Activated CD4-positive, alpha-beta memory T cell treated with anti-CD3 and anti-CD28 coated beads for 36 hours (primary cell): ENCODE measurements at places on chromosomes 13 and 19. TPM values are rescaled to one million over a fixed set of nuclear protein-coding genes. Genes with fewer than 3 reads are reported as not detected.

- no peaks in the 10 kb centered on the region for H3K36me3 ChIP-seq
- no peak for DNase-seq
- H3K4me3 ChIP-seq, result no peak overlapping the region
Observed at GRCh38 chr19:15284091-15284490, 48.2 kb downstream of the BRD4 start.

- H3K27me3 ChIP-seq, result no peaks in the 10 kb centered on the region
- no peaks in the 10 kb centered on the region for H3K36me3 ChIP-seq
- H3K4me1 ChIP-seq, result no peaks in the 10 kb centered on the region
- H3K4me3 ChIP-seq, result no peak overlapping the region
- DNase-seq, result no peak
Observed at GRCh38 chr19:16175954-16176353, 2.6 kb upstream of the CIB3 start.

DNA sequence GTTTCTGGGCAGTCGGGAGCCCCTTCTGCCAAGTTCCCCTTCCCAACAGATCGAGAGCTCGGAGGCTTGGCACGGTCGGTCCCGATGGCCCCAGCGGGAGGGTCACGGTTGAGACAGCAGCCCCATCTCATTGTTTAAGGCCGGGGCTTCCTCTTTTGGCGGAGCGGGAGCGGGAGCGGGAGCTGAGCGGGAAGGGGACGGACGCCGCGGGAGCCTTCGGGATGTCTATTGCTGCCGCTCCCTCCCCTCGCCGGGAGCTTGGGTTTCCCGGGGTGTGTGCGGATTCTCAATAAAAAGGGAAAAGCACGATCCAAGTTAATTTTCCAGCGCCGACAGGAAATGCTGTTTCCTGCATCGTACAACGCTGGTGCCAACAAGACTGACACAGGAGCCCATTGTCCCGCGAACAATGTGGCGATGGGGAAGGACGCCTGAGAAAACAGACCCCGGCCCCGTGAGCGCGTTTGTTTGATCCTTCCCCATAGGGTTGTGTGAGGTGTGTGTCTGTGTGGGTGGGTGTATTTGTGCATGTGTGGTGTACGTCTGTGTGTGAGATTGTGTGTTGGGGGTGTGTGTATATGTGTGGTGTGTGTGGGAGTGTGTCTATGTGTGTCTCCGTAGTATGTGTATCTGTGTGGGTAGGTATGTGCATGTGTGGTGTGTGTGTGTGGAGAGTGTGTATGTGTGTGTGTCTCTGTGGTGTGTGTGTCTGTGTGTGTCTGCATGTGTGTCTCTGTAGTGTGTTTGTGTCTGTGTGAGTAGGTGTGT lies 36.3 kb upstream of the FLT1 start:
- no peak for DNase-seq
- no peak overlapping the region for H3K27ac ChIP-seq
- H3K27me3 ChIP-seq, result peaks cover 39% of the 10 kb centered on the region
- peaks cover 3% of the 10 kb centered on the region for H3K4me1 ChIP-seq
- H3K36me3 ChIP-seq, result no peaks in the 10 kb centered on the region

GRCh38 chr13:60288569-60288968 lies 108.5 kb upstream of the TDRD3 start:
- no peak for DNase-seq
- H3K27ac ChIP-seq, result no peak overlapping the region
- H3K4me1 ChIP-seq, result no peaks in the 10 kb centered on the region
- no peaks in the 10 kb centered on the region for H3K27me3 ChIP-seq
- no peaks in the 10 kb centered on the region for H3K36me3 ChIP-seq

GRCh38 chr13:36965767-36966166 lies 33.4 kb downstream of the ALG5 start:
- no peak overlapping the region for H3K4me3 ChIP-seq
- no peak overlapping the region for H3K27ac ChIP-seq
- H3K4me1 ChIP-seq, result peaks cover 5% of the 10 kb centered on the region
- H3K27me3 ChIP-seq, result no peaks in the 10 kb centered on the region
- peaks cover 38% of the 10 kb centered on the region for H3K36me3 ChIP-seq

- no peaks in the 10 kb centered on the region for H3K27me3 ChIP-seq
- H3K4me3 ChIP-seq, result peak overlapping the region; percentile 94
- H3K27ac ChIP-seq, result peak overlapping the region; percentile 96
- H3K4me1 ChIP-seq, result peaks cover 34% of the 10 kb centered on the region
- H3K36me3 ChIP-seq, result peaks cover 19% of the 10 kb centered on the region
Observed at GRCh38 chr19:19319732-19320360, 463 bp downstream of the SUGP1 start.

DNA sequence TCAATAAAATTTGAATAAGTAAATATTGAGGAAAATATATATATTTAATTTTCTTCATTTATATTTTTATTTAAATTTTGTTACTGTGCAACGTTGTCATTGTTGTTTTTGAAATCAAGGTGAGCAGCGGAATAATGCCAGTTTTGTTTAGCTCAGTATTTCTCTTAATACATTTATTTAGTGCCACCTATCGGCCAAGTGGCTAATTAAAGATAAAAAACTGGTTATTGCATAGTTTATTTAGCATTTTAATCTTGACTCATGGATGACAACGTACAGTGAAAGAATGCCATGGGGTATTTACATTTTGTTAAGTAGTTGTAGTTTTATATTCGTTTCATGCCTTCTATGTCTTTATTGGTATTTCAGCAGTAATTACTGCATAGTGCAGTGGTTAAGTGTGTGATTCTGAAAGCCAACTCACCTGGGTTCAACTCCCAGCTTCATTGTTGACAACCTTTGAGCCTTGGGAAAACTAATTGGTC lies 265.9 kb downstream of the MYO16 start:
- peaks cover 14% of the 10 kb centered on the region for H3K4me1 ChIP-seq
- no peak for DNase-seq
- H3K27me3 ChIP-seq, result no peaks in the 10 kb centered on the region
- no peak overlapping the region for H3K27ac ChIP-seq
- H3K36me3 ChIP-seq, result no peaks in the 10 kb centered on the region

DNA sequence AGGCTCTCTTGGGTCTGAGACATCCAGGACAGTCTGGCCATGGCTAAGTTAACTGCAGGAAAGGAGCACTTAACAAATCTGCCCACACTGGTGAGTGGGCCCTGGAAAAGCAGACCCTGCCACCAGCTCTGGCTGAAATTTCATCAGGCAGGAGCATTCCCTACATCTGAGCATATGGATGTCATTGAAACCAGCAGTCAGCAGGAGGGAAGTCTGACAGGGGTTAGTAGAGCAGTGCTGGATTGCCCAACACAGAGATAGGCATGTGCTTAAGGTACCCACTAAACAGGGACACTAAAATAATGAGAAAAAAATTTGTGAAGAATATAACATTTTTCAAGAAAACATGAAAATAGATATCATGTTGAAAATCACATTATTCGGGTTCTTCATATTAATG lies 13.6 kb upstream of the ACOD1 start:
- H3K27me3 ChIP-seq, result peaks cover 2% of the 10 kb centered on the region
- no peak overlapping the region for H3K4me3 ChIP-seq
- H3K4me1 ChIP-seq, result no peaks in the 10 kb centered on the region
- no peak for DNase-seq
- H3K27ac ChIP-seq, result no peak overlapping the region

- no peaks in the 10 kb centered on the region for H3K36me3 ChIP-seq
- H3K4me1 ChIP-seq, result peaks cover 18% of the 10 kb centered on the region
- H3K4me3 ChIP-seq, result no peak overlapping the region
- no peaks in the 10 kb centered on the region for H3K27me3 ChIP-seq
Observed at GRCh38 chr19:46980761-46981160, 38.9 kb upstream of the NPAS1 start.

- H3K4me3 ChIP-seq, result no peak overlapping the region
- DNase-seq, result no peak
- H3K27me3 ChIP-seq, result no peaks in the 10 kb centered on the region
- H3K4me1 ChIP-seq, result peaks cover 2% of the 10 kb centered on the region
Observed at GRCh38 chr13:108957369-108958012, 328.1 kb downstream of the MYO16 start.

DNA sequence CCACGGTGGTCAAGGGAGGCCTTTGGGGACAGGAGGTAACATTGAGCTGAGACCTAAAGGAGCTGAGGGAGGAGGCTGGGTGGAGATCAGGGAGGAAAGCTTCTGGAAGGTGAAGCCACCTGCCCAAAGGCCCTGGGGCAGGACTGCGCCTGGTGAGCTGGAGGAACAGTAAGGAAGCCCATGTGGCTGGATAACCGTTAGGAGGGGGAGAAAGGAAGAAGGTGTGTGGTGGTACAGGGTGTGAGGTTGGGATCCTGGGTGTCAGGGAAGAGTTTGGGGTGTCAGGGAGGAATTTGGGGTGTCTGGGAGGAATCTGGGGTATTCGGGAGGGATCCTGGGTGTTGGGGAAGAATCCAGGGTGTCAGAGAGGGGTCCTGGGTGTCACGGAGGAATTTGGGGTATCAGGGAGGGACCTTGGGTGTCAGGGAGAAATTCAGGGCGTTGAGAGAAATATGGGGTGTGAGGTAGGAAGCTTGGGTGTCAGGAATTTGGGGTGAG lies 695 bp downstream of the TICAM1 start:
- H3K27ac ChIP-seq, result peak overlapping the region; percentile 90
- peaks cover 15% of the 10 kb centered on the region for H3K36me3 ChIP-seq
- H3K27me3 ChIP-seq, result no peaks in the 10 kb centered on the region
- H3K4me1 ChIP-seq, result peaks cover 19% of the 10 kb centered on the region

- no peaks in the 10 kb centered on the region for H3K36me3 ChIP-seq
- DNase-seq, result peak; percentile 82
- H3K4me3 ChIP-seq, result no peak overlapping the region
- peaks cover 40% of the 10 kb centered on the region for H3K4me1 ChIP-seq
Observed at GRCh38 chr13:30159446-30159839, 147.9 kb downstream of the KATNAL1 start.

- no peak overlapping the region for H3K27ac ChIP-seq
- no peak overlapping the region for H3K4me3 ChIP-seq
- peaks cover 2% of the 10 kb centered on the region for H3K27me3 ChIP-seq
- H3K4me1 ChIP-seq, result no peaks in the 10 kb centered on the region
Observed at GRCh38 chr13:45751885-45752284, 49.8 kb downstream of the CBY2 start.

DNA sequence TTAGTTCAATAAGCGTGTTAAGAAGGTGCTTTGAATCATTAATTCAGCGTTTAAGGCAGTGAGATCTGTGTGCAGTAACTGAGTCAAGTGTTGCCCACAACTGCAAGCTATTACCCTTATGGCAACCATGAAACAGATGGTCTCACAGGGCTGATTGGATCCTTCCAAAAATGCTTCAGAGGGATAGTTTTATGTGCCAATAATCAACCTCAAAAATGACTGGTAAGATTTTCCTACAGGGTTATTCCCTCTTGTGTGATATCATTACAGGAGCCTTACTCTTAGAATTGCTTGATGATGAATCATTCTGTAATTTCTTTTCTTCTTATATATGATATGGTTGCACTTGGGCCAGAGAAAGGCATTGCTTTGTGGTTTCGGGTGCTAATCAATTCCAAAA lies 1299.2 kb upstream of the ATXN8OS start:
- no peaks in the 10 kb centered on the region for H3K4me1 ChIP-seq
- H3K27me3 ChIP-seq, result no peaks in the 10 kb centered on the region
- H3K4me3 ChIP-seq, result no peak overlapping the region
- DNase-seq, result no peak

GRCh38 chr13:73429701-73430100 lies 370.9 kb downstream of the KLF5 start:
- H3K36me3 ChIP-seq, result peaks cover 1% of the 10 kb centered on the region
- no peak overlapping the region for H3K27ac ChIP-seq
- peaks cover 5% of the 10 kb centered on the region for H3K27me3 ChIP-seq
- H3K4me3 ChIP-seq, result no peak overlapping the region
- DNase-seq, result no peak

- no peak overlapping the region for H3K27ac ChIP-seq
- H3K4me3 ChIP-seq, result no peak overlapping the region
- H3K4me1 ChIP-seq, result no peaks in the 10 kb centered on the region
- no peaks in the 10 kb centered on the region for H3K36me3 ChIP-seq
Observed at GRCh38 chr13:74871369-74872070, 610.4 kb downstream of the TBC1D4 start.

GRCh38 chr13:112842343-112842856 lies 126.6 kb upstream of the MCF2L start:
- no peak for DNase-seq
- peaks cover 33% of the 10 kb centered on the region for H3K36me3 ChIP-seq
- H3K4me3 ChIP-seq, result no peak overlapping the region
- H3K27ac ChIP-seq, result no peak overlapping the region
- H3K4me1 ChIP-seq, result no peaks in the 10 kb centered on the region

DNA sequence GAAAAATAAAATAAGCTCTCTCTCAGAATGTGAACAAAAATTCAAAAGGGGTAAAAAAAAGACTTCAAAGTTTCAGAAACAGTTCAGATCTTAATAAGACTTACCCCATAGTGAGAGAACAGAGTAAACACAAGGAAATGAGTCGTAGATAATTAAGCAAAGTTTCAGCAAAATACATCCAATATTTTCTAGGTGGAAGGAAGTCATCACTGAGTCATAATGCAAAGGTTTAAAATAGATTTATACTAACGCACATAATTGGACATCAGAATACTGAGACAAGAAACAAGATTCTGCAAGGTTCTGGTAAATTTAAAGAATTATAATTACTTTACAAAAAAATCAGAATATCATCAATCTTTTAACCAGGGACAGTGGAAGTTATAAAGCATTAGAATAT lies 1370.7 kb upstream of the ATXN8OS start:
- DNase-seq, result no peak
- no peak overlapping the region for H3K27ac ChIP-seq
- H3K27me3 ChIP-seq, result no peaks in the 10 kb centered on the region
- H3K4me1 ChIP-seq, result no peaks in the 10 kb centered on the region

- no peak overlapping the region for H3K27ac ChIP-seq
- DNase-seq, result no peak
- no peaks in the 10 kb centered on the region for H3K36me3 ChIP-seq
- no peak overlapping the region for H3K4me3 ChIP-seq
- no peaks in the 10 kb centered on the region for H3K4me1 ChIP-seq
Observed at GRCh38 chr13:54379461-54379860, 1350.8 kb downstream of the OLFM4 start.

DNA sequence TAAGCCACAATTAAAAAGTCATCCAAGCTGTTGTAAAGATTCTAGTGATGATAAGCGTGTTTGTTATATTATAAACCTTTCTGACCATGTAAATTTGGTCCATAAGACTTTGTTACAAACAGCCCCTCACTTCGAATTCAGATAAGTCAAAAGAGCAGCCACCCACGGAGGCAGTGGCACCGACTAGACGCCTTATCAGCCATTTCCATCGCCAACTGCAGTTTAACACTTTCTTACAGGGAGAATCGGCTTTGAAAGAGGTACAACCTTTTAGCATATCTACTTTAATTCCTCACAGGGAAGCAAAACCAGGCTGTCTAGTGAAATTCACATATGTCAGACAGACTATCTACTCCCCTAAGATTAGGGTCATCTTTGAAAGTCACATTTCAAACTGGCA lies 47.5 kb downstream of the SOX21 start:
- no peak overlapping the region for H3K27ac ChIP-seq
- H3K36me3 ChIP-seq, result peaks cover 11% of the 10 kb centered on the region
- DNase-seq, result no peak
- H3K4me3 ChIP-seq, result no peak overlapping the region
- peaks cover 26% of the 10 kb centered on the region for H3K27me3 ChIP-seq
- peaks cover 30% of the 10 kb centered on the region for H3K4me1 ChIP-seq

- H3K27me3 ChIP-seq, result no peaks in the 10 kb centered on the region
Observed at GRCh38 chr13:33745370-33746324, 72.3 kb upstream of the RFC3 start.

GRCh38 chr19:1183543-1184172 lies 9.6 kb upstream of the SBNO2 start:
- H3K27ac ChIP-seq, result no peak overlapping the region
- peaks cover 13% of the 10 kb centered on the region for H3K4me1 ChIP-seq
- DNase-seq, result no peak
- H3K4me3 ChIP-seq, result no peak overlapping the region

Gene ANGPTL8
- not detected for total RNA-seq

Gene WDR87
- not detected for total RNA-seq

Gene CACNG7
- not detected for total RNA-seq

Gene COMP
- not detected for total RNA-seq

Gene PSG6
- total RNA-seq, result not detected

Gene ZNF221
- total RNA-seq, result 0.73 TPM

Gene CEACAM8
- not detected for total RNA-seq

Gene EBI3
- total RNA-seq, result 11.0 TPM

Gene MISP3
- total RNA-seq, result 2.5 TPM
